Endodermal cell (in vitro differentiated cells): ENCODE measurements at places on chromosomes 7 and 10. TPM values are rescaled to one million over a fixed set of nuclear protein-coding genes. Genes with fewer than 3 reads are reported as not detected.

The SEPHS1 gene
- total RNA-seq, result 84.9 to 128 TPM (median 127 TPM) in 3 replicates

The GNGT1 gene
- total RNA-seq, result 0.11 and 0.22 TPM in 2 replicates

The AMZ1 gene
- total RNA-seq, result 0.66 to 0.76 TPM (median 0.68 TPM) in 3 replicates

The ITIH5 gene
- total RNA-seq, result 3.7 to 5.3 TPM (median 4.7 TPM) in 3 replicates

The KIF11 gene
- 29.7 to 57.3 TPM (median 55.7 TPM) in 3 replicates for total RNA-seq

The HOXA3 gene
- total RNA-seq, result not detected in 2 replicates

The PAX4 gene
- total RNA-seq, result not detected in 3 replicates

The NIPSNAP2 gene
- total RNA-seq, result 62.2 to 66.4 TPM (median 63.5 TPM) in 3 replicates

The MMD2 gene
- 0.15 TPM in 1 of 2 replicates, not detected in the other for total RNA-seq

The ZNF239 gene
- 6.2 and 7.5 TPM in 2 replicates for total RNA-seq

The A1CF gene
- total RNA-seq, result 0.33 and 0.43 TPM in 2 replicates

The CPA4 gene
- total RNA-seq, result not detected in 3 replicates
